ENCODE measurements at places on chromosomes 1 and 21.

GRCh38 chr1:225228871-225229303 lies 199.0 kb downstream of the LBR start:
- DNase-seq: no peak

GRCh38 chr1:219585837-219586455 lies 27.0 kb downstream of the ZC3H11B start:
- DNase-seq: peak; percentile 32

DNA sequence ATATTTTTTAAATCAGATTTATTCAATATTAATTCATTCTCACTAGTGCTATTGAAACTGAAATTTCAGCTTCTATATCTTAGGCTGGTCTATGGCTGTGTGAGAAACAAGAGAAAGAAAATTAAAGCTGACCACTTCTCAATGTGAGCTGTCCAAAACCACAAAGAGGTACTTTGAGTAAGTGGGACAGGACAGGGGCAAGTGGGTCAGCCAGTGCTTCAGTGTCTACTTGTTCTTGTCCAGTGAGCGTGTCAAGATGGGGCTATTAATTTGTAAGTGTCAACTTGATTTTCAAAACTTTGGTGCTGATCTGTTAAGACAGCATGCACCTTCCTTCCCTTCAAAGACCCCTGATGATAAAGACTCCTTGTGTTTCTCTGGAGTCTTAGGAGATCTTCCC lies 533.9 kb downstream of the PLPP3 start:
- no peak for DNase-seq

- DNase-seq: no peak
Observed at GRCh38 chr1:162011337-162012012, 12.2 kb downstream of the OLFML2B start.

DNA sequence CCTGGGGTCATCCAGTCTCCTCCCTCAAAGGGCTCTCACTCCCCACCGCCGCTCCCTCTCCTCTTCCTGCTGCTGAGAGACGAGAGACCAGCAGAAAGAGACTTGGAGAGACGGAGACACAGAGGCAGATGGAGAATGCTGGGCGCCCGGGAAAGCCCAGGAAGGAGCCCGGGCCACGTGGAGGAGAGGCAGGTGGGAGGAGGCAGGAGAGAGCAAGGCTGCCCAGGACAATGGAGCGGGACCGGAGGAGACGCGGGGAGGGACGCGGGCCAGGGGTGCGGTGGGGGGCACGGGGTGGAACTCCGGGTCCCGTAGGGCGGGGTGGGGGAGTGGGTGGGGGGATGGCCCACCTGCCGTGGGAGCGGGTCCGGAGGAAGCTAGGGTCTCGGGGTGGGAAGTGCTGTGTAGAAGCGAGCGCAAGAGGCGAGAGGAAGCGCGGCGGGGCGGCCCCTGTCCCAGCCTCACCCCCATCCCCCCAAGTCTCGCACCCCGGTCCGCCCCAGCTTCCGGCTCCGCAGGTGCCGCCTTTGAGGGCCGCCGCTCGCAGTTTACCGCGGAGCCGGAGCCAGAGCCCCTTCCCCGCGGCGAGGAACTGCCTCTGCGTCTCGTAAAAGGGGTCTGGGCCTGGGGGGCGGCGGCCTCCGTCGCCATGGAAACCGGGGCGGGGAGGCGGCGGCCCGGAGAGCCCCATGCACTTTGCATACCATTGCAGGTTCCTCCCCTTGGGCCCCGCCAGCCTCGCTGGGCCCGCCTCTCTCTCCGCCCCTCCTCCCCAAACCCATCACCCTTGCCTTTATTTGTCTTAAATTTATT lies 11.7 kb upstream of the EPHA2 start:
- DNase-seq: peak; percentile 89

- DNase-seq: no peak
Observed at GRCh38 chr1:205916541-205916940, 26.7 kb downstream of the SLC26A9 start.

- DNase-seq: peak; percentile 48
Observed at GRCh38 chr1:7224644-7225043, 439.4 kb downstream of the CAMTA1 start.

DNA sequence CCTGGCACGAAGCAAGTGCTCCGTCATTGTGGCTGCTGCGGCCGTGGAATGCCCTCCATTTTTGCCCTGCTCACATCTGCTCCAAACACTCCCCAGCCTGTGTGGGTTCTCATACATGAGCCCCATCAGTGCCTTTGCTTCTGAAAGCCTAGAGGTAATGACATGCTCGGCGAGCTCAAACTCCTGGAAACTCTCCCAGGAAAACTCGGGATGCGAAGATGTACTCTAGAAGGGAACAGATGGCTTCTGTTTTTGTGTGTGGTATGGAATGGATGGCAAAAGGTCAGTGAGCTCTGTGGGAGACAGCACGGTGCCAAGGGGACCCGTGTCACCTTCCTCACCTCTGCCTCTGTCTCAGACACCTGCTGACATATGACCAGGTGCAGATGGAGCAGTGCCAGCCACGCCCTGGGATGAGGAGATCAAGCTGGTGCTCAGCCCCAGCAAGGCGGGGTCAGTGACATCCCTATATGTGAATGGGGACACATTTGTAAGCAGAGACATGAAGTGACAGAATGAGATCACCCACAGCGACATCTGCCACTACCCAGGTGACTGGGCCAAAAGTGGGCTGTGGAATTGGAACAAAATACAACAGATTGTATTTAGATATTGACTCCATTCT lies 84.1 kb upstream of the COX20 start:
- no peak for DNase-seq

GRCh38 chr1:192453360-192453992 lies 122.1 kb upstream of the RGS1 start:
- no peak for DNase-seq

- DNase-seq: no peak
Observed at GRCh38 chr1:86239894-86240293, 83.3 kb upstream of the COL24A1 start.

DNA sequence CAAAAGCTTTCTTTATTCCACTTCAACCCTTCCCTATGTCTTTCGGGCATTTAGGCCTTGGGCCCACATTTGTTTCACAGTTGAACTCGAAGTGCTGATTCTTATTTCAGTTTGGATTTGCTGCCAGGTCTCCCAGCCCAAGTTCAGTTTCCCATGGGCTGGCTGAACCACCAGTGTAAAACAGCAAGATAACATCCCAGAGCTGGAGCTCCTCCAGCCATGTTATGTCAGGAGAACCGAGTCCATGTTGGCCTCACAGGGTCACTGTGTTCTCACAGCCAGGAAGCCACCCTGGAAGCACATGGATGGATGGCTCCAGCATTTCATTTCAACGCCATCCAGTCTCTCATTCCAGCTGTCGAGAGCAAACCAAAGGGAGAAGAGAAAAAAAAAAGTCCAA lies 45.2 kb upstream of the RXRG start:
- DNase-seq: no peak

DNA sequence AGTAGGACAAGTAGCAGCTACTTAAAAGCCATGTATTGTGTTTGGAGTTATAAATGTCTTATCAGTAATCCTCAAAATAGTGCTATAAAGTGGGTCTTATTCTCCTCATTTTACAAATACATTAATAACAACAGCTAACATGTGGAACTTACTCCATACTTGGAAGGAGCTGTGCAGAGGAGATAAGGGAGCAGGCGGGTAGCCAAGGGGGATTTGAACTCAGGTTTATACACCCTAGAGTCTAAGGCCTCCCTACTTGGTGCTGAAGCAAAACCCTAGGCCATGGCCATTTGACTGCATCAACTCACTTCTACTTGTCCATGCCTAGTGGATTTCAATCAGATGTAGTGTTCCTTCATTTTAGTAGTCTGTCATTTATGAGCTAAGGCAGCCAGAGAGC lies 72.1 kb downstream of the LMO4 start:
- no peak for DNase-seq

DNA sequence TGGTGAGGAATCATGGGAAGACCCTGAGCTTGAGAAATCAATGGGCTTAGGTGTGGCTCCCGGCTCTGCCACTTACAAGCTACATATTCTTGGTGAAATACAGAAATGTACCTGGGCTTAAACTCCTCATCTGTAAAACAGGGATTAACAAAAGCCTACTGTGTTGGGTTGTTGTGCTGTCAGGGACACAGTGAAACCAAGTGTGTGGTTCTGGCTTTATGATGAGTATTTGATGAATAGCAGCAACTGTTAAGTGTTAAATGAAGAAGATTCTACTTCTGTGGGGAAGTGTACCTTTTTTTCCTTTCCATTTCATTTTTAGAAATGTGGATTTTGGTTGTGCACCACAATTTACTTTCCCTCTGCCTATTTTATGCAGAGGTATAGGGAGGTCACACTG lies 41.1 kb upstream of the DUSP10 start:
- no peak for DNase-seq

GRCh38 chr1:245311887-245312536 lies 157.2 kb downstream of the KIF26B start:
- no peak for DNase-seq

- DNase-seq: no peak
Observed at GRCh38 chr1:81155131-81155530, 645.6 kb upstream of the ADGRL2 start.

DNA sequence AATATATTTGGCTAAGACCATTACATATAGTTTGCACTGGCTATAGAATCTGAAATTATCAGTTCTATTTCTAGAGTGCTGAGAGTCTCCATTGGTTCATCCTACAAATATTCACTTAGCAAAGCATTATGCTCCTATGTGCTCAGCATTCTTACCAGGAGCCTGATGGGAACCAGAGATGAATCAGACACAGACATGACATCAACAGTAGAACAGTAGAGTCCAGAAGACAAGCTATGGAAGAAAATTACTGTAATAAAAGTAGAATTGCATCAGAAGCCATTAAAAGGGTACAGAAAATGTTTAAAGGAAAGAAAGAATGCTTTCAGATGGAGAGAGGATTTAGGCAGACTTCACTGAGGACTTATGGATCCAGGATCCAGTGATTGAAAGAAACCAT lies 271.7 kb upstream of the SNX7 start:
- no peak for DNase-seq

GRCh38 chr1:78703806-78704205 lies 54.2 kb downstream of the IFI44 start:
- DNase-seq: peak; percentile 13

DNA sequence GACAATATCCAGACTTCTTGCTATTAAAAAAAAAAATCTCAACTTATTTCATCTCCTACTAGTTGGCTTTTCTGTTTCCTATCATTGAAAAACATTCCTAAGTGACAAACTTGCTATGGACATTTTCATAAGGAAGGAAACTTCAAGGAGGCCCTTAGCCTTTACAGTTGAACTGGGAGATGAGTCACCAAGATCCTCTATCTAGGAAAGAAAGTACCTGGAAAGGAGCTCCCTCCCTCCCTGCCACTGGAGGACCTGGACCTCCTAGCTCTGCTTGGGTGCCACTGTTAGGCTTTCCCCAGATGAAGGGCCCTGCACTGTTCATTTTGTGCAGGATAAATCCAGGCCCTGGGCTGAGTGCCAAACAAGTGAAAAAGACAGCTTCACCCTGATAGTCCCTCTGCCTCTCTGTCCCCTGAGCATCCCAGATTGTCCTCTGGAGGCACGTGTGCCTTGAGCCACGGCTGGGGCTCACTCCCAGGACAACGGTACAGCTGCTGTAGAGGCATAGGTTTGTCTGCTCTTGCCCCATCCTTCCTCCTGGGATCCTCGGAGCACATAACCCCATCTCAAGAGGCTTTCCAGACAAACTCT lies 40.2 kb upstream of the SOX13 start:
- no peak for DNase-seq

DNA sequence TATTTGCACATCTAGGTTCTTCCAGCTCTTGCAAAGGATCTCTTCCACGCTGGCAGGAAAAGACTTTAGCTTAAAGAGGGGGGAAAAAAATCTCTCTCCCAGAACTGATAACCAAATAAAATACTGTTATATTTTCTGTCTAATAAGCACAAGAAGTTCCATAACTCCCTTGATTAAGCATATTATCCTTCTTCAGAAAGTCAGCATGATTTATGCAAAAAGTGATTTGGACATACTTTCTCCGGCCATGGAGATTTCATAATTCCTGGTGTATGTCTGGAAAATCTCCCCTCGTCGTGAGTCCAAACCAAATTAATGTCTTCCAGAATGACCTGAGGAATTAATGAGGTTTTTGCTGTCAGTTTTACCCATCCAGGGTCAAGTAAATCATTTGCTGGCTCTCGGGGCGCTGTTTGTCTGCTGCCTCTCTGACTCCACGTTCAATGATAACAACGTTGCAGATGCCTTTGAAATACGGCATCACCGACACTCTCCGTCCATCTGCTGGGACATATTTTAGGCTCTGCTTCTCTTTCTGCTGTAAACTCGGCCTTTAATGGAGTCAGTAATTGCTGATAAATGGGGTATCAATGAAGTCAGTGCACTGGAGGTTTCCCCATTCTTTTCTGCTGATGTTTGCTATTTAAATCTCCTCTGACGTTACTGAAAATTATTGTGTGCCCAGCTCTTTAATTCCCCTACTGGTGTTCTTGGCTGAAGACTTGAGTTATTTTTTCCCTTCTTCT lies 112.9 kb downstream of the HLX start:
- no peak for DNase-seq

GRCh38 chr1:180805316-180805715 lies 107.4 kb upstream of the KIAA1614 start:
- DNase-seq: no peak

GRCh38 chr1:77824079-77824478 lies 44.6 kb downstream of the MIGA1 start:
- no peak for DNase-seq

DNA sequence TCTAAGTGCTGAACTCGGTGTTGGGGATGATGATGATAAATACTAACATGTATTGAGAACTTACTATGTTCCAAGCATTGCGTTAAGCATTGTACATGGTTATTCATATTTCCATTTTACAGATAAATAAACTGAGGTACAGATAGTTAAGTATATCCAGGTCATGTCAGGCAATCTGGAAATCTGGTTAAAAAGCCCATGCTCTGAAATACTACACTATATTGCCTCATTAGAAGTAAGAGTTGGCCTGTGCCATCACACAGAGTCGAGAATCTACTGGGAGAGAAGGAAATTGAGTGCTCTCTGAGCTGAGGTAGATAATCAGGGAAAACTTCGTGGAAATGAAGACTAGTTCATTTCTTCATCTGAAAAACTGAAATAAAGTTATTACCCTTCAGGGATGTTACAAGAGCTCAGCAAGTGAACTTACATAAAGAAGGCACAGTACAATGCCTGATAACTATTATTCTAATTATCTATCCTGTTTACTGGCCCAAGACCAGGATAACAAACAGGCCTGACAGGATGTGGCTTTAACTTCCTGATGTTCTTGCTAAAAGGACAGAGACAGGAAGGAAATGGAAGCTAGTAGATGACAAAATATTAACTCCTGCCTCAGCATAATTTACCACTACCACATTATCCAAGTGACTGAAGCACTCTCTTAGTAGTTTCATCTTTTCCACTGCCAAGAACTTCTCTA lies 85.6 kb downstream of the EPS15 start:
- DNase-seq: no peak

GRCh38 chr1:98796049-98796448 lies 134.5 kb downstream of the SNX7 start:
- no peak for DNase-seq

GRCh38 chr1:4178501-4179113 lies 278.5 kb upstream of the C1orf174 start:
- no peak for DNase-seq

All from activated CD4-positive, alpha-beta T cell treated with anti-CD3 and anti-CD28 coated beads, Interleukin-2, amount 10 ng/mL, durations not matched to agents 24 days and 14 days (primary cell).